ENCODE measurements at places on chromosomes 6 and 20.
A peak's percentile ranks its signal among the peaks of the same experiment; 100 is the strongest.

DNA sequence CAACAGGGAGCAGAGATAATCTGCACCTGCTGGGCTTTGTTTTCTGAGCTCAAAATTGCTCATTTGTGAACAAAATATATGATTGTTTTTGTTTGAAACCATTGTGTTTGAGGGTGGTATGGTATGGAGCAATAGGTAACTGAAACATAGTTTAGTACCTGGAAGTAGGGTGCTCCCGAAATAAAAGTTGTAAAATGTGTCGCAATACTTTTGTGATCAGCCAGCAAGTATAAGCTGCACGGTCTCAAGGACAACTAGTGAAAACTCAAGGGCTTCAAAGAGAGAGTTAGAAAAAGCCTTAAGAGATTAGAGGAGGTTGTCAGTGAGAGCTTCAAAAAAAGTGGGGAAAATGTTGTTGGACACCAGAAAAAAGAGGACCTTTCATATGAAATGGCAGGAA lies 579.8 kb upstream of the POU3F2 start:
- DNase-seq: no peak

GRCh38 chr20:38167851-38168760 lies 3.0 kb upstream of the TGM2 start:
- no peak for DNase-seq

DNA sequence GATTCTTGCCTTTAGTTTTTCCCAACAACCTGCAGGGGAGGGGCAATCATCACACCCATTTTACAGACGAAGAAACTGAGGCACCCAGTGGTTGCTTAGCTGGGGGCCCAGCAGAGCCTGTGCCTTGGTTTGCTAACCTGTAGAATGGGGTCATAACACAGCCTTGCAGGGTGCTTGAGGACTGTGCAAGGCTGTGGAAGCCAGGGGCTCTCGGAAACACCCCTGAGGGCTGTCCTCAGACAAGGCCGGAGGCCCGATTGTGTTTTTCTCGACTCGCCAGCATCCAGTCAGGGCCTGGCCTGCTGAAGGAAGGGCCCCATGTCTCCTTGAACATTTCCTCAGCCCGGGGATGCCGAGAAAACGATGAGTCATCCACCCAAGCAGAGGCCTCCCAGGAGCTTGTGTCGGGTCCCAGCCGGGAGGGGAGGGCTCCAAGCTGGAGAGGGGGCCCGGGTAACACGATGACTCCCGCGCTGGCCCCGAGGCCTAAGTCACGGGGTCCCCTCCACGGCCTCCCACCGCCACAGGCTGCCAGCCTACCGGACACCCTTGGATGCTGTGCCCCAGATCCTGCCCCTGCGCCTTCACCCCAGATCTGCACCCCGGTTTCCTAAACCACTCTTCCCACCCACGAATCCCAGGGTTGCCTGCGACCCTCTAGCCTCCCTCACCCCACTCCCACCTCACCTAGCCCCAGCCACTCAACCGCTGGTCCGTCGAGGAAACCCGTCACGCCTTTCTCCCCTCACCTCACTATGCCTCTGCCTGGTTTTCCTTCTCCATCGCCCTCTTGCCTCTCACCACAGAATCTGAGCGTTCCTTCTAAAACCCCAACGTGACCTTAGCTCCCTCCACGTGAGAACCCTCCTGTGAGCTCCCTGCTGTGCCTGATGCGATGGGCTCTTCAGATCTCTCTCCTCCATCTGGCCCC lies 10.6 kb downstream of the NOL4L start:
- no peak for DNase-seq

DNA sequence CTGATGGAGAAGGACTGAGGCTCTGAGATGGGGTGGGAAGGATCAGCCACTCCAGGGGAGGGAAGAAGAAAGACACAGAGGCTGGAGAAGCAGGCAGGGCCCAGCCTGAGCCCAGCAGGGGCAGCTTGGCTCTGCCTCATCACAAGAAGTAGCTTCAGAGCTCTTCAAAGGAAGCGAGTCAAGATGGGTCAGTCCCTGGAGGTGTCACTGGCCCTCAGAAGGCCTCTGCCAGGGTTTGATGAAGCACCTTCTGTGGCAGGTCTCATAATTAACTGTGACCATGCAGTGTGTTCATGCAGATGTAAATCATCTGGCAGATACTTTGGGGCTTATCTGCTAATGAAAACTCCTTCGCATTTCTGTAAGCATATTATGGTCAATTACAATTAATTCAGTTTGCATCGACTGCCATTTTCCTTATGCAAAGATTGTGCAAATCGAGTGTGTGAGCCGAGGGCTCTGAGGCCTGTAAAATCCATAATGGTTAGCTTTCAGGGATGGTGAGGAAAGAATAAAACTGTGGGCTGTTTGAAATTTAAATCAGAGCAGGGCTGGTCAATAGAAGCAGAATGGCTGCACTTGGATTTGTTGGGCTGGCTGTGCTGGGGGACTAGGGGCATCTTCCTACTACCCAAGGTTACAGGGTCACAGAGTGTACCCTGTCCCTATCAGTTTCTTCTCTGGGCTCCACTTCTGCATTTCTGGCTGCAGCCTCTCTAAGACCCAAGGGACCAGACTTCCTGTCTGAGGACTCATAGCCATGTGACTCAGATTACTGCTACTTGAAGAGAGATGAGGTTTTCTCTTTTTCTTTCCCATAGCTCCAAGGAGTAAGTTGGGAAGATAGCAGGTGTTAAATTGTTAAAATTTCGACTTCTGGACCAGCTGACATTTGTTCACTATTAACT lies 376.6 kb downstream of the DHX35 start:
- no peak for DNase-seq

- no peak for DNase-seq
Observed at GRCh38 chr6:13524801-13525508, 37.6 kb upstream of the GFOD1 start.

DNA sequence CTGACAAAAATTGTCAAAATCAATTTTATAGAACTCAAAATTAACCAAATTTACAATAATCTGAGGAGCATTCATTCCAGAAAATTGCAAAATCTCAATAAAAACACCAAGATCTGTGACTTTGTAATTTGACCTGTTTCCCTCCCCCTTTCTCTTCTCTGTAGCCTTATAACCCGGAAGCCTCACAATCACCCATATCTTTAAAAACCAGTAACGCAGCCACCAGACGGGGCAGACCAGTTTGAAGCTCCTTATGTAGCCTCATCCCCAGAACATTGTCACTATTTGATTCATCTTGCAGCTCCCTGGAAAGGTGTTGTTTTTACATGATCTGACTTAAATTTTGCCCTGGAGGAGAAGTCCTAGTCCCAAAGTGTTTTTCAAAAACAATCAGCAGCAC lies 27.5 kb upstream of the TGM6 start:
- no peak for DNase-seq

DNA sequence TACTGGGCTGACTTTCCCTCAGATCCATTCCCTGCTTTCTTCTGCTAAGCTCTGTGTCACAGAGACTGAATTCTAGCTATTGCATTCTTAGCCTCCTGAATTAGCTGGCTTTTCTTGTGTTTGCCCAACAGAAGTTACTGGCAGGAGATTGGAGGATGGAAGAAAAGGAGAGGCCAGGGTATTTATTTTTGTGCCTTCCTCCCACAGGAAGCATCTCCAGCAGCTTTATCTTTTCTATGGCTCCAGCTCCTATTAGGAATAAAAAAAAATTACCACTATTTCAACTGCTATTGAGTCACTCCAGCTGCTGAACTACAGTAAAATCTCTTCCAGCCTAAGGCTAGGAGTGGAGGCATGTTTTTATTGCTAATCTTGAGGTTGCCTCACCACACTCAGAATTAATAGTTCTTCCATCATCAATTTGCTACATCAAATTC lies 492.4 kb downstream of the RFPL4B start:
- no peak for DNase-seq

- DNase-seq: no peak
Observed at GRCh38 chr6:29597184-29597583, 12.3 kb downstream of the OR2H2 start.

DNA sequence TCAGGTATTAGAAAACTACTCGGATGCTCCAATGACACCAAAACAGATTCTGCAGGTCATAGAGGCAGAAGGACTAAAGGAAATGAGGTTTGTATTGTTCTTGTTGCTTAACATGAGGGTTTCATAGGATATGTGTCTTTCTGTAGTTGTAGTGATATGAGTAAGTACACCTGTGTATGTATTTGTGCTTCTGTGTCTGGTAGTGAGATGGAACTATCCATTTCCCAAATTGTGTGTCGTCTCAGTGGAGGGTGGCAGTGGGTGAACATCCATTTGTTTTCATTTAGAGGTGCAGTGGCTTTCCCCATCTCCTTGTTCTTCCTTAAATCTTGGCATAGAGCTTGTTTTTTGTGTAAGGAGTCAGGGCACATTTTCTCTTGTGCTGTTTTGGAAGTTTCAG lies 8.2 kb downstream of the ASXL1 start:
- no peak for DNase-seq

DNA sequence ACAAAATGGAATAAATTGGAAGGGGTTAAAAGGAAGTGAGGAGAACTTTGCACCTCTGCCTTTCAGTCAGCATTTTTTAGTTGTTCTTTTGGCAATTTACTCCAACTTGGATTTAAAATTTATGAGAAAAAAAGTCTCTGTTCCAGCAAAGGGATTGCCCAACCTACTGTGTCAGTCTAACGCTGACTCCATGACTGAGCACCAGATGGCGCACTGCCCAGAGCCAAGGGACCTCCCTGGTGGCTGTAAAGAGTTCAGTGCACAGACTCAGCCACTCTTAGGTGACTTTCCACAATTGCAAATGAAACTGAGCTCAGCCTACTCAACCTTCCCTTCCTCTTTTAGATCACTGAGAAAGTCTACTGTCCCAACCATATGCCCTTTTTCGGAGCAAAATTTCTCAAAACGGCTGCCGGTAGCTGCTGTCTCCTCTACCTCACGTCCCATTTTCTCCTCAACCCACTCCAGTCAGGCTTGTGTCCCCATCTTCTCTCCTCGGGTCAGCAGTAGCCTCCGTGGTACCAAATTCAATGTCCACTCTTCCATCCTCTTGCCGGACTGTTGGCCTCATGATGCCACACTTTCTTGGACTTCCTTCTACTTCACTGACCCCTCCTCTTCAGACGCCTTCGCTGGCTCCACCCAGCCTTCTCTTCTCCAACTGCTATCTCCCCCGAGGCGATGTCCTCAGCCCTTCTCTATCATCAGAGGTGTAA lies 38.7 kb downstream of the GSTA2 start:
- DNase-seq: peak; percentile 19

DNA sequence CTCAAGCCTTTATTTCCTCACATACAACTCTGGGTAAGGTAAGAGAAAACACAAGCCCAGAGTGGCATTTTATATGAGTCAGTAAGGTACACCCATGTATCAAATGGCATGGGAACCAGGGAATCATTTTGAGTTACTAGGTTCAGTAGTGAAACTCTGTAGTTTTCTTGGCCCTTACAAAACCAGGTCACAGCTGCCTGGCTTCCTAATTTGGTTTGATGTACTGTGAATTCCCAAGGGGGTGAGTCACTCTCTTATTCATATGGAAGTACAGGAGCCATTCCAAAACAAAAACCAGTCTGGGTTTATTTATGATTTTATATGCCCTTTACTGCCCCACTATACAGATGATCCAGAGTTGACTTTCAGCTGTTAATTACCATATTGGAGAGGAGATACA lies 70.7 kb downstream of the PDE7B start:
- DNase-seq: no peak

GRCh38 chr6:53032849-53033248 lies 32.4 kb upstream of the FBXO9 start:
- no peak for DNase-seq

DNA sequence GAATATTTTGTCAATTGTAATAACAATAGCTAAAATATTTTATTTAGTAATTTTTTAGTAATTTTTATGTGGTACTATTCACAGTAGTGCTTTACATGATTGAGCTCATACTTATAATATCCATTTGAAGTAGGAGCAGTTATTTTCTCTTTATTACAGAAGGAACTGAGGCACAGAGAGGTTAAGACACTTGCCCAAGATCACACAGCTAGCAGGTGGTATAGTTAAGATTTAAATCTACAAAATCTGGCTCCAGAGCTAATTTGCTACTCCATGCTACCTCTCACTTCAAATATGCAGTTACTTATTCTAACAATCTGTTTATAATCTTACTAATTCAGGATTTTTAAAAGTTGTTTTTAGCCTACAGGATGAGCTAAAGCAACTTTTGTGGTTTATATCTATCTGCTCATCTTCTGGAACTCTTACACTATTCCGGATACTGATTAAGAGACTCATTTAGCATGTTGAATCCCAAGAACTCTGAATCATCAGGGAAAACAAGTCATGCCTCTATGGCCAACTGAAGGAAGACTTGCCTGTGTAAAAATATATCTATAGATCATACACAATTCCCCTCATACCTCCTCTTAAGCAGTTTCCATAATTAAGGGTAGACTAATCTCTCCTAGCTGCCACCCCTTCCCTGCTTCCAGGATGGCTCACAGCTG lies 324.2 kb downstream of the UBE3D start:
- no peak for DNase-seq

DNA sequence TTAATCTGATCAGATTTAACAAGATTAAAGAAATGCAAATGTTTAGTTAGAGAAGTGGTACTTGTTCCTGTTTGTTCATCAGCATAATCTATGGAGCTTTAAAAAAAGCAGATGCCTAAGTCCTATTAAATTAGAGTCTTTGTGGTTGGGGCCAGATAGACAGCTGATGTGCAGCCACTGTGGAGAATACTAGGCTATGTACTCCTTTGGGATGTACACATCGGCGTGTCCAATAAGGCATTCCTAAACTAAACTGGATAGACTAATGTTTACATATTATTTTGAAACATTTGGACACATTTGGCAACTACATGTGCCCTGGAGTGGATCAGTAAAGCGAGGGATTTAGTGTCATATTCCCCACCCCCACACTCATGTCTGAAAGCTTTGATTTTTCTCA lies 459.5 kb downstream of the LMBRD1 start:
- no peak for DNase-seq

- DNase-seq: no peak
Observed at GRCh38 chr6:111771629-111772028, 101.6 kb downstream of the FYN start.

DNA sequence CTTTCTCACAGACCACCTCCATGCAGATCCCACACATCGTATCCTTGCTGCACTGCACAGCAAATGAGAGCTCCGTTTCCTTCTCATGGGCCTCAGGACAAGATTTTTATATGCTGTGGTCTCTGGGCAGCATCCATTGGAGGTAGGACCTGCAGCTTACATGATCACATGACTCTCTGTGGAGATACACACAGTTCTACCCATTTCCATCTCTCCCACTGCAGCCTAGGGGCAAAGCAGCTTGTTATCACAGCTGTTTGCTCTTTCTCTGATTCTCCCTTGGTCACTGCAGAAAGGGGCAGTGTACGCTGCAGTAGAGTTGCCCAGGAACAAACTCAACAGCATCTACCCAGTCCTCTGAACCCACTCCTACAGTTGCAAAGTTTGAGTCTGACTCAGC lies 48.9 kb downstream of the ZNF334 start:
- DNase-seq: no peak

DNA sequence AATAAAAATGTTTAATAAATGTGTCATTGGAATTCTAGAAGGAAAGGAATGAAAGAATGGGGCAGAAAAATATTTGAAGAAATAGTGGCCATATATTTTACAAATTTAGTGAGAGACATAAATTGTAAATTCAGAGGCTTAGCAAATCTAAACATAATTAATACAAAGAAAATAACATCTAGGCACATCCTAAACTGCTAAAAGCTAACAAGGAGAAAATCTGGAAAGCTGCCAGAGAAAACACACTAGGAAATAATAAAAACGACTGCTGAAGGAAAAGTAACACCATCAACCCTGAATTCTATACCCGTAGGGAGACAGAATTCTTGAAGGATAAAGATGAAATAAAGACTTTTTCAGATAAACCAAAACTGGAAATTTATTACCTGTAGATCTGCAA lies 23.8 kb downstream of the CYB5R4 start:
- no peak for DNase-seq

- no peak for DNase-seq
Observed at GRCh38 chr20:12808006-12808567, 200.7 kb upstream of the SPTLC3 start.

Data from ovary (tissue), 10 donors.